Stimulated activated CD4-positive, alpha-beta T cell treated with anti-CD3 and anti-CD28 coated beads, TNF-alpha, amount 100 ng/mL, for 24 hours (primary cell): ENCODE measurements at places on chromosomes 12 and 14.

GRCh38 chr14:89399594-89400068 is 17.4 kb downstream of the FOXN3 start:
- DNase-seq = no peak

- DNase-seq = no peak
These were observed 754 bp downstream of the KRT18 start for GRCh38 chr12:52949413-52950331.

DNA sequence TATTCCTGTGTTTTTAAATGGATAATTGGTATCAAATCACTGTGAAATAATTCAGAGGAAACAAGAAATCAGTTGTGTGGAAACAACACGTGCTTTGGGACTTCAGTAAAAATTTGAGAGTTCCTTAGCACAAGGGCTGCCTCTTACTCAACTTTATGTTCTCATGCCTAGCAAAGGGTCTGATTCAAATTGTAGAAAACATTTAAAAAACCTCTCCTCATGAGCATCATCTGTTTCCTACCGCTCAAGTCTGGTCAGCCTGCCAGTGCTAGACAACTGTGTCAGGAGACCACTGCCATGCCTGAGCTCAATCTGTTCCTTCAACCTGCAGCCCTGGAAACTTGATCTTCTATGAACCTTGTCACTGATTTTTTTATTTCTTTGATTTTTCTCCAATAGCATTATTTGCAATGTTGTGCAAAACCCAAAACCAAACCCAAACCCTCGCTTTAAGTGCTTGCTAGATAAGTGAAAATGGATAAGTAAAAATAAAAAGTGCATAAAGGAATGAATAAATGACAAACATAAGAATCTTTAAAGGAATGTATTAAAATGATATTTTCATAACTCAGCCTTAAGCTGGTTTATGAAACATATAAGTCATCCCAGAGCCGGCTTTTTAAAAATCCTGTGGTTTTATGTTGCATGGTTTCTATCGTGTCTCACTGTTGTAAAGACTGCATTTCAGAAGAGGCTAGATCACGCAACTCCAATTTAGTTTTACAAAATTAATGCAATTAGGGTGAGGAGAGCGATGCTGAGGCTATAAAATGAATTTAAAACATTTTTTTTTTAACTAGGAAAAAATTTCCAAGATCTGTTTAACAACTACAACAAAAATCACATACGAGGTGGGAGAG is 361.2 kb upstream of the PDE3A start:
- no peak for DNase-seq

GRCh38 chr12:89117448-89118034 is 234.8 kb downstream of the DUSP6 start:
- no peak for DNase-seq

GRCh38 chr14:83825843-83826242 is 1704.1 kb upstream of the FLRT2 start:
- no peak for DNase-seq

DNA sequence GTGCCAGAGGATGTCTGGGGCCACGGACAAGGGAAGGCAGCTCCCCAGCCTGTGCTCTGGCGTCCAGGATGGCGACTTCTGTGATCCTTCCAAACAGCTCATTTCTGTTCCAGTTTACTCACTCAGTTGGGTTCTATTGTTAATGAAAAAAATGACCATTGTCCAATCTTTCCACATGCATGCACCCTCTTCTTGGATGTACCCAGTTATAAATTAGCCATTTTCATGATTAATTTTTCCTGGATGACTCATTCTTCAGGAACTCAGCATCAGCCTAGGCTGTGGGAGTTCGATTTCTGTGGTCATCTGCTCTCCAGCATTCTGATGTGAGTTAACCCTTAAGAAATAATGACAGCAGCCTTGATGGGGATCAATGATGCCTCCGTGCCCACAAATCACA is 926.8 kb downstream of the BCL11B start:
- no peak for DNase-seq

DNA sequence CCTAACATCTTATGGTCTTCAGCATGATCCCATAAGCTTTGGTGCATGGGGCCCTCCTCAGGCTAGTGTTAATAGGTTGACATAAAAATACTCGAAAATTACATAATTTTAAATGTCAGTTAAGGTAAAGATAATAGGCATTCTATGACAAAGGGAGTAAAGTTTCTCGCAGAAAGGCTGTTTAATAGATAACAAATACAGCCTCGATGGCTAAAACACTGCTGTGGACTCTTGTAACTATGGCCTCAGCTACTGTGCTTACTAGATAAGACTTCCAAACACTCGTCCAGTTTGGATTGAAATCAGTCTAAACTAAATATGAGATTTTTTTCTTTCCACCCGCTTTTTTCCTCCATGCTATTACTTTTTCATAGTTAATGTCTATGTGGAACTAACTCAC is 23.2 kb upstream of the MGST1 start:
- no peak for DNase-seq

DNA sequence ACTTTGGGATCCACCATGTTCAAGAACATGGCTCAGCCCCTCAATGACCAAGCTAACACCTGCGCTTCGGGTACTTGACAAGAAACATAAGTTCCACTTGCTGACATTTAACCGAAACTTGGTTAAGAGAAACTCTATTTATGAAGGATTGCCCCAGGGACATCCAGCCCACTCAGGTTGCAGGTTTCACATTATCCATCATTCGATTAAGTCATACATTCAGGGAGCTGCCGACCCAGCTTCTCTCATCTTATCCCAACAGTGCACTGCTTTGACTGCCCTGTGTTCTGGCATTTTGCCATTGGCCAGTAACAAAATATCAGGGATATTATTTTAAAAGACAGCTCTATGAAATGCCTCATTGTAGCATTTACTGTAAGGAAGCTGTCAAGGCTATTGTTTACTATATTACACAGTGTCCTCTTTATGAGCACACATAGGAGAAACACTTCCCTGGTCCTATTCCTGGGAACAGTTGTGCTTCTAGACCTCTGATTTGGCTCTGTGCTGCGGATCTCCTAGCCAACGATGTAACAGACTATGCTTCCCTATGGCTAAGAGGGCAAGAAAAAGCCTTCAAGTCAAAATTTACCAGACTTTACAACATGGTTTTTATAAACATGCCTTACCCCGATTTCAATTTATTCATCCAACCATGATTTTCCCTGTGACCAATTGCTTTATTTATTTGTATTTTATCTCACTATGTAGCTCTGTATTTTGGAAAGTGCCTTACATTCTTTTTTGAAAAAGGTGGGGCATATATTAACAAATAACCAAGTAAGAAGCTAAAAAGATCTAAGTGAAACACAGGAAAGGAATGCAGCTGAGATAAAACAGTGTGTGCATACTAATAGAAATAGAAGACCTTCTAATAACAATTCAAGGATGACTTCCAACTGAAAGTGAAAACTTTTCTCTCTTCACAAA is 109.3 kb downstream of the ITPR2 start:
- no peak for DNase-seq
